Activated T-helper 2 cell treated with anti-CD3 and anti-CD28 coated beads, Interferon-gamma antibody, Interleukin-2, Interleukin-4, amounts not matched to agents 10 μg/mL and 5 μg/mL and 100 μg/mL, durations not matched to agents 14 hours and 24 hours and 36 hours (primary cell): ENCODE measurements at places on chromosomes 5 and 9. TPM values are rescaled to one million over a fixed set of nuclear protein-coding genes. Genes with fewer than 3 reads are reported as not detected.

Gene MTRR
- total RNA-seq, result 61.9 and 71.4 TPM in 2 replicates

DNA sequence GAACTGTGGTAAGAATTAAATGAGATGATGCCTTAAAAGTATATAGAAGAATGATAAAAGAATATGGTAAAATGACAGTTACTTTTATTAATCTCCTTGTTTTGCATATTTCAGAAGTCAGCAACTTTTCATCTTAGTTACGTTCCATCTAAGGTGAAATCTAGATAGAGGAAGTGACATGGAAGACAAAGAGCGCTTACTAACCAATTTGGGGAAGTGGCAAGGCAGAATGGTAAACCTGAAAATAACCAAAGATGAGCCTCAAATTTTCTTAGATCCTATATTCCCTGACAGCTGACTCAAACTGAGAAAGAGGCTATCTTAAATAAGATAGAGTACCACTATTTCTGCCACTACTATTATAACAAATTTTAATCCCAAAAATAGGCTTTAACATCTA, 52.5 kb downstream of the FGF10 start:
- H3K4me3 ChIP-seq, result no peak overlapping the region
- no peaks in the 10 kb centered on the region for H3K4me1 ChIP-seq
- DNase-seq, result no peak
- no peaks in the 10 kb centered on the region for H3K36me3 ChIP-seq

GRCh38 chr5:127031147-127031862, 947 bp upstream of the MARCHF3 start:
- no peaks in the 10 kb centered on the region for H3K36me3 ChIP-seq
- peak overlapping the region; percentile 33 for H3K27ac ChIP-seq
- peaks cover 44% of the 10 kb centered on the region for H3K27me3 ChIP-seq
- peaks cover 15% of the 10 kb centered on the region for H3K4me1 ChIP-seq
- H3K4me3 ChIP-seq, result peak overlapping the region; percentile 86

DNA sequence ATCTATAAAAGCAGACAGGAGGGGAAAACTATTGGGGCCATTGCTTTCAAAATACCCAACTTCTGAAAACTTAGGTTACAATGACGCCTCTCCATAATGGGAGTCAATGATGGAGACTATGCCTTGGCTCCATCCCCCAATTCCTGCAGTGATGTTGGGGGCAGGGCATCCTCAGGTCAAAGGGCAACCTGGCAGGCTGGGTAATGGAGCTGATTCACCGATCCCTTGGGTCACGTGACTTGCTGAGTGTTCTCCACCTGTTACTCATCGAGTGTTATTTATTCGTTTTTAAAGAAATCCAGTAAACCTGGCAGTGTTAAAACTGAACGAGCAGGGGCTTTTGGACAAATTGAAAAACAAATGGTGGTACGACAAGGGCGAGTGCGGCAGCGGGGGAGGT, 244.4 kb downstream of the FAM114A2 start:
- H3K27ac ChIP-seq, result no peak overlapping the region
- H3K36me3 ChIP-seq, result no peaks in the 10 kb centered on the region
- H3K4me1 ChIP-seq, result no peaks in the 10 kb centered on the region

Gene C9orf153
- 0.34 and 0.41 TPM in 2 replicates for total RNA-seq

- DNase-seq, result no peak
- H3K36me3 ChIP-seq, result no peaks in the 10 kb centered on the region
- no peaks in the 10 kb centered on the region for H3K27me3 ChIP-seq
- H3K4me3 ChIP-seq, result no peak overlapping the region
- H3K4me1 ChIP-seq, result no peaks in the 10 kb centered on the region
Observed at GRCh38 chr9:78698371-78698770, 401.4 kb downstream of the PSAT1 start.

Gene PTPRD
- 1.1 and 1.5 TPM in 2 replicates for total RNA-seq

- no peaks in the 10 kb centered on the region for H3K27me3 ChIP-seq
- H3K27ac ChIP-seq, result peak overlapping the region; percentile 93
- DNase-seq, result no peak
Observed at GRCh38 chr9:130036099-130036498, 6.9 kb downstream of the FNBP1 start.
